ENCODE measurements at places on chromosomes 16 and 17. TPM values are rescaled to one million over a fixed set of nuclear protein-coding genes. Genes with fewer than 3 reads are reported as not detected.

- no peak for DNase-seq
Measured at GRCh38 chr16:12901597-12902461, at the start of gene SHISA9. Gene SHISA9 (plus strand): TSS chr16:12901598.

GRCh38 chr17:8277317-8277716, 11.2 kb upstream of the RANGRF start:
- no peak for DNase-seq

DNA sequence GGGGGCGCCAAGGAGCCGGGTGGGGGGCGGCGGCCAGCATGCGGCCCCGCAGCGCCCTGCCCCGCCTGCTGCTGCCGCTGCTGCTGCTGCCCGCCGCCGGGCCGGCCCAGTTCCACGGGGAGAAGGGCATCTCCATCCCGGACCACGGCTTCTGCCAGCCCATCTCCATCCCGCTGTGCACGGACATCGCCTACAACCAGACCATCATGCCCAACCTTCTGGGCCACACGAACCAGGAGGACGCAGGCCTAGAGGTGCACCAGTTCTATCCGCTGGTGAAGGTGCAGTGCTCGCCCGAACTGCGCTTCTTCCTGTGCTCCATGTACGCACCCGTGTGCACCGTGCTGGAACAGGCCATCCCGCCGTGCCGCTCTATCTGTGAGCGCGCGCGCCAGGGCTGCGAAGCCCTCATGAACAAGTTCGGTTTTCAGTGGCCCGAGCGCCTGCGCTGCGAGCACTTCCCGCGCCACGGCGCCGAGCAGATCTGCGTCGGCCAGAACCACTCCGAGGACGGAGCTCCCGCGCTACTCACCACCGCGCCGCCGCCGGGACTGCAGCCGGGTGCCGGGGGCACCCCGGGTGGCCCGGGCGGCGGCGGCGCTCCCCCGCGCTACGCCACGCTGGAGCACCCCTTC, 484 bp downstream of the FZD2 start:
- no peak for DNase-seq

- DNase-seq, result no peak
Measured at GRCh38 chr17:6857904-6858303, 26.4 kb upstream of the TEKT1 start.

DNA sequence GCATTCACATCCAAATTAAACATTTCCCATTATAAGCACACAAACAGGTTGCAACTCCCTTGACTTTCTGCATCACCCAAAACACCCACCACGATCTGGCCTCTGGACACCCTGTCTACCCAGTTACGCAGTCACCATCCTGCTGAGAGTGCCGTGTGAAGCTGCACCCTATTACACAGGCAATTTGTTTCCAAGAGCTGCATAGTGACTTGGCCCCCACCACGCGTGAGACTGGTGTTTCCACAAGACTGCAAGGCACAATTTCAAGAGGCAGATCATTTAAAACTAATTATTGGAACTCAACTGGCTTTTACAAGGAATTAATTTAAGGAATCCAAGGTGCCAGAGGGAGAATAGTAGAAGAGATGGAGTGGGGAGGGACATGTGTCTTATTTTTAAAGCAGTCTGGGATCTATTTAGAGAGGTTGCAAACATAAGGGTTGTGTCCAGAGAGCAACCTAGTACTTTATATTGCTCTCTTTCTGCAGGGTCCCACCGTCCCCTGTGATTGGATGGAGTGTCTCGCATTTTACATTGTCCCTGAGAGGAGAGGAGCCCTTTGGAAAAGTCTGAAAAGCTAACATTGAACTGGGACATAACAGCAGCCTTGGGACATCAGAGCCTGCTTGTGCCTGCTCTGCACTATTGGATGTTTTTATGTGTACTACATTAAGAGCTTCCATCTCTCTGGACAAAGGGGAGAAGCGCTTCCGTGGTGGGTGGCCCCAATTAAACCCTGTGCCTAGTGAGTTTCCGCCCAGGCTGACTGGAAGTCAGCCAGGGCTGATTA, 8.7 kb upstream of the ADAMTS18 start:
- no peak for DNase-seq

DNA sequence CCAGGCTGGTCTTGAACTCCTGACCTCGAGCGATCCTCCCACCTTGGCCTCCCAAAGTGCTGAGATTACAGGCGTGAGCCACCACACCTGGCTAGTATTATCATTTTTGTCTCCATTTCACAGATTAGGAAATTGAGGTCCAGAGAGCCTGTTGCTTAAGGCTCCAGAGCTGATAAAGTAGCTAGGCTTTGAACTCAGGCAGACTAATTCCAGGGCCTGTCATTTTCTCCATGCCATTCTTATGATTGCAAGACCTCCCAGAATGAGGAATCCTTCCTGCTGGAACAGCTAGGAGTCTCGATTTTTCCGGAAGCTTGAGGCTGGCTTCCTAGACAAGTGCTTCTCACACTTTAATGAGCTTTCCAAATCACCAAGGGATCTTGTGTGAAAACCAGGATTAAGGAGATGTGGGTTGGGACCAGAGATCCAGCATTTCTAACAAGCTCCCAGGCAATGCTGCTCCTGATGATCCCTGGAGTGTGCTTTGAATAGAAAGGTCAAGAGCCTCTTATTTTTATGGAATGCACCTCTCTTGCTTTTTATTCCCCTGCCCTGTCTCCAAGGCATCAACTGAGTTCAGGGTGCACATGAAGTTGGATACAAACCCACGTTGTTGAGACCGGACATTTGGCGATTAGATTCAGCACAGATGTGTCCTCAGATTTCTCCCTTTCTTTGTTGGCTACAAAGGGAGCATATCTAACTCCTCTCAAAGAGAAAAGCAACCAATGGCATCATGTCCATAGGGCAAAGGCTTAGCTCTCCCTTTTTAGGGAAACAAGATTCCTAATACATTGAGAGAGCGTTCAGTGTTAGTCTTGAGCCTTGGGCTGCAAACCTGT, 40.3 kb upstream of the FAM20A start:
- DNase-seq, result no peak

GRCh38 chr16:57462209-57462977, at the start of gene POLR2C:
Gene POLR2C (plus strand): TSS chr16:57462679. CDS start chr16:57462725, 46 bp downstream.
- DNase-seq, result peak; percentile 41

DNA sequence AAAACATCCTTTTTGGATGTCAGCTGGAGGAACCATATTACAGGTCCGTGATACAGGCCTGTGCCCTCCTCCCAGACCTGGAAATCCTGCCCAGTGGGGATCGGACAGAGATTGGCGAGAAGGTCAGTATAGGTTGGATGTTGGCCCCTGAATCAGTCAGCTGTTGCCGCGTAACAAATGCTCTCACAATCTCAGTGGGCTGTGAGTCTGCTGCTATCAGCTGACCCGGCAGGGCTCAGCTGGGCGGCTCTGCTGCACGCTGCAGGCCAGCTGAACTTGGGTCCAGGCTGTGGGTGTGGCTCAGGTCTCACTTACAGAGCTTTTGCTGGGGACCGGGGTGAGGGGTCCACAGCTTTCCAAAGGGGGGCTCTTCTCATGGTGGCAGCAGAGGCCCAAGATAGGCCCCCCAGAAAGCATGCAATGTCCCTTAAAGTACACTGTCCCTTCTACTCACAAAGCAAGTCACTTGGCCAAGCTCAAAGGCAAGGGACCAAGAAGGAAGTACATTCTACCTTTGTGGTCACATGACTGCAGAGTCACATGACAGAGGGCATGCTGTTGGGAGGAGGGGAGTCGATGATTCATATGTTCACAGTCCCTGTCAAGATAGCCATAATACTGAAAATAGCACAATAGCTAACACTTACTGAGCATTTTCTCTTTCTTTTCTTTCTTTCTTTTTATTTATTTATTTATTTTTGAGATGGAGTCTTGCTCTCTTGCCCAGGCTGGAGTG, 134.2 kb downstream of the ABCC1 start:
- peak; percentile 16 for DNase-seq

GRCh38 chr17:57875290-57876022, 25.6 kb upstream of the MRPS23 start:
- DNase-seq, result peak; percentile 93

Gene RAPGEFL1
- 3.4 TPM for total RNA-seq
